ENCODE measurements at places on chromosomes 6 and 20.

DNA sequence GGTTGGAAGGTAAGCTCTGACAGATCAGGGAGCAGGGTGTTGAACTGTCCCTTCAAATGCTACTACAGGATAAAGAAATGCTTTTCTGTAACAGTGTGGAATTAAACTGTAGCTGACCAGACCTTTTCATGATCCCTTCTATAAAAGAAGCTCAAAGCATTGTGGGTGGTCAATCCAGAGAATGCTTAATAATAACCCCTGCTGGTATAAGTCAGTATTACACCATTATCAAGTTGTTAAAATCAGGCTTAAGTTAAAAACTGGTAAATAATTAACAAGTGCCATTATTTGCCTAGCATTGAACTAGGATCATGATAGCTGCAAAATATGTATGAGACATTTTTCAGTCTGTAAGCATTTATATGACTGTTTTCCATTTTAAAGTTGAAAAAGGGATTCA is 468.9 kb downstream of the PKHD1 start:
- no peak for ATAC-seq

GRCh38 chr6:132174919-132175318 is 223.7 kb upstream of the CCN2 start:
- no peak for ATAC-seq

- no peak for ATAC-seq
Measured at GRCh38 chr20:4369798-4370124, 351.9 kb upstream of the PRND start.

GRCh38 chr20:4670469-4670868 is 51.2 kb upstream of the PRND start:
- ATAC-seq: no peak

- ATAC-seq: no peak
Measured at GRCh38 chr6:154579046-154579445, 68.6 kb upstream of the CNKSR3 start.

GRCh38 chr20:4896971-4897497 is 104.3 kb downstream of the SLC23A2 start:
- ATAC-seq: no peak

DNA sequence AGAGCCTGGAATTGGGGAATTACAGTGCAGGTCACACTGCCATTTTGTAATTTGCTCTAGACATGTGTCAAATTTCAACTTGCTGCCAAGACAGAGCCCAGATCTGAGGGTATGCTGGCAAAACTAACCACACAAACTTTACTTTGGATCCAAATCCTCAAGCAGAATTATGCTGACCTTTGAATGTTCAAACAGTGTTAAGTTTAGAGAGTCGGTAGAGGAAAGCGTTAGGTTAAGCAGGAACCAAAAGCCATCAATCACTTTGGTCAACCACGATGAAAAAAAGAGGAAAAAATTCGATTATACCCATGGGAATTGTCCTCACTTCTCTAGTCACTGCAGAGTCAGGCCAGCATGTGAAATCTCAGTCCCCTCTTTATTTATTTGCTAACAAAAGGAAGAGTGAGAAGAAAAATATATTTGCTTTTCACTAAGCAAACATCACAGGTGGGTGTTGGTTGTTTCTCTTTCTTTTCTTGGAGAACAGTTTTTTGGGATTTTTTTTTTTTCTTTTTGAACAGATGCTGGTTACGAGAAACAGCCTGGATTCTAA is 105.1 kb upstream of the ADGRF1 start:
- no peak for ATAC-seq

GRCh38 chr6:74597266-74597665 is 608.6 kb downstream of the COL12A1 start:
- no peak for ATAC-seq

- no peak for ATAC-seq
Measured at GRCh38 chr6:2899596-2899995, 3.5 kb downstream of the SERPINB9 start.
